ENCODE measurements at places on chromosomes 12 and 14.

- no peak for DNase-seq
Measured at GRCh38 chr14:95548328-95548929, 13.6 kb downstream of the GLRX5 start.

DNA sequence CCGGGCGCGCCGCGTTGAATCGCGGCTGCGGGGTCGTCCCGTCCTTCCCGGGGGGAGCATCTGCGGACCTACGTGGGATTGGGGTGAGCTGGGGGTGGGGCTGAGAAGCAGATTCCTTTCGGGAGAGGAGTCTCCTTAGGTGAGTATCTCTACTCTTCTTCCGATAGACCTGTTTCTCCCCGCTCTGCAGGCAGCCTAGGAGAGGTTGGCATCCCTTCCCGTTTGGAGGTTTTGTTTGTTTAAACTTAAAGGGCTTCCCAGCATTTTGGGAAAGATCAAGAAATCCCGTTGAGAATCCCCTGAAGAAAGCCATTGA lies 411 bp downstream of the TTLL5 start:
- DNase-seq: no peak

DNA sequence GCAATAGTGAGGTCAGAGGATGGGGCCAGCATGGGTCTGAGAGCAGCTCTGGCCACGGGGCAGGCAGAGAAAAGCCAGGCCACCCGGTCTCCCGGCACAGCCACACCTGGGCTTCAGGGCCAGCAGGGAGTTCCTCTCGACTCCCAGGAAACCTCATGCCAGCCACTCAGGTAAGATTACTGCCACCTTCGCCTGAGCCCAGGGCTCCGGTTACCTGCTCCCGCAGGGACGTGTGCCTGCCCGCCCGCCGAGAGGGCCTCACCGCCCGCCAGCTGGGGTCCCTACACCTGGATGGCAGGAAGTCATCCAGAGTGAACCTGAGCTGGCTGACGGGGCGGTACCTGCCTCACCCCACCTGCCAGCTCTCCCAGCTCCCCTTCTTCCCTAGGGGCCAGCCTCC lies 7.3 kb downstream of the JAG2 start:
- no peak for DNase-seq

GRCh38 chr12:121812320-121812871 lies 8.6 kb downstream of the SETD1B start:
- no peak for DNase-seq

GRCh38 chr12:82089369-82090121 lies 268.6 kb downstream of the CCDC59 start:
- no peak for DNase-seq

- DNase-seq: no peak
Measured at GRCh38 chr14:61518403-61518802, 176.9 kb upstream of the HIF1A start.

DNA sequence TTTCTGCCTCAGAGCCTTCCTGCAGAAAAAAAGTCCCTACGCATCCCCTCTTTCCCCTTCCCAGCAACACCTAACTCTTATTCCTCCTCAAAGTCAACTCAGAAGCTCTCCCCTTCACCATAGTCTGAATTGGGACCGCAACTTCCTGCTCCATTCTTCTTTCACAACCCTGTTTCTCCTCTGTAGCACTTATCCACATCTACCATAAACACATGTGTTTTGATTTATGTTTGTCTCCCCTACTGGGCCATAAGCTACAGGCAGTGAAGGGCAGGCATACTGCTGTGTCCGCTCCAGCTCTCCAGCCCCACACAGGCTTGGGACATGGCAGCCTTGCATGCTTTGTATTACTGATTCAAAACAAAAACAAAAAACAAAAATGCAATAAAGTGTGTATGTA lies 5.9 kb downstream of the SDR9C7 start:
- no peak for DNase-seq

DNA sequence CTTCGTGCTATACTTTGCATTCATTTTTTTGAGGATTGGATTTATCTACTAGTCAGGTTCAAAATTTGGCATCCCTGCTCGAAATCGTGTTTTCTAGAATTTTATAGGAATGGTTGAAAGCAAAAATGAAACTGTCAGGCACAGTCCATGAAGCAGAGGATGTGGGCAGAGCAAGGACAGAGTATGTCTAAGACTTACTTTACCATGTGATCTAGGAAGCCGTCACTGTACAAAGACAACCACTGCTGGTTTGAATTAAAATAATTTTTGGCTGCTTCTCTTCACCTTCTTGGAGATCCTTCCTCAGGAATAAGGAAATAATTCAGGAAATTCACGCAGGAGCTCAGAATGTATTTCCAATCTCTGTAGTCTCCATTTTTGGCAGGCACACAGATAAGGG lies 31.6 kb upstream of the SGPP1 start:
- no peak for DNase-seq

DNA sequence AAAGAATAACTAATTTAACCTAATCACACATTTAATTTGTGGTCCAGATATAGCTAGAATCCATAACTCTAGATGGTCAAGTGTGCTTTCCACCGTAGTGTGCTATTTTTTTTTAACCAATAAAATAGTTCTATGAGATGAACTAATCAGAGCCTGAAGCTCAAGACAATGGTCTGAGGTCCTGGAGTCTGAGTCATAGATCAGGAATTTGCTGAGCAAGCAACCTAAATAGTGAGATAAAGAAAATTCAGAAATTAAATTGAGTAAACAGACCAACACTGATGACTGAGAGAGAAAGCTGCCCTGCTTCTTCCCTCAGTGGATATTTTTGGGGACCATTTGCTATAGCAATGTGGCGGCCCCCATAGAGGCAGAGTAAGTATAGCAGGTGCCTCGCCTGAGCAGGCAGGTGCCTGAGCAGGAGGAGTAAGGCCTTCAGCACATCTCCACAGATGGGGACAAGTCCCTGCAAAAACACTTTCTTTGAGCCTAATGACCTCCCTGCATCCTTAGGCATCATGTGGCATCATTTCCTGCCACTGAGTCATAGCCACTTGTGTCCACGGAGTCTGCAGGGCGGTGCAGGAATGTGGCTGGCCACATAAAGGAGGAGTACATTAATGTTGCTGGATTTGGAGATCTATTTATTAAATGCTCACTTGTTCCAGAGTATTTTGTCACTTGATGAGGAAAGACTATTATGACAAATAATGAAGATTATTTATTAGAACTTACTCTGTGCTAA lies 13.9 kb upstream of the CLEC4E start:
- DNase-seq: peak; percentile 11

DNA sequence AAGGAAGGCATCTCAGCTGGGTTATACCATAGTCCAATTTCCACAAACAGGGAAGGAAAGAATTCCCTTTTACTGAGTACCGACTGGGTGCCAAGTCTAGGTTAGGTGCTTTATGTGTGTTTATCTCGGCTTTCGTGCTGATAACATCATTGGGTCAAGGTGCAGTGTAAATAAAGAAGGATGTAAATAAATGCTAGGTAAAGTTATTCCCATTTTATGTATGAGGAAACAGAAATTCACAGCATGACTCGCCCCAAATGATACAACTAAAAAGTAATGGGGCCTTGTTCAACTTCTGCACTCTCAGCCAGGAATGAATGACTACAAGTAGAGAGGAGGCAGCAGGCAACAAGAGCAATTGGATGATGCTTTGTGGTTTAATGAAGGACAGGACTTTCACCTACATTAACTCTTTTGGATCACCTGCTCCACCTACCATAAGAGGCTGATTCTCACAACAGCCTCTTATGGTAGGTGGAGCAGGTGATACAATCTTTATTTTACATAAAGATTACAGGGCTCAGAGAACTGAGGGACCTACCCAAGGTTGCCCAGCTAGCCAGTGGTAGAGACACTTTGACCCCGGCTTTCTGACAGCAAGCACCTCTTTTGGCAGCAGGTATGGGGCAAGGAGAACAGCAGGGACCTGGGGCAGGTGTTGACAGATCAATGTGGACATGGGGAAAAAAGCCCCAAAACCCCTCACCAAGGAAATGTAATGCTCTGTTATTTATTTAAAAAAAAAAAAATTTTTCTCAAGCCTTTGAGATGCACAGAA lies 213.4 kb upstream of the NUDT4 start:
- no peak for DNase-seq

- no peak for DNase-seq
Measured at GRCh38 chr14:42123526-42123925, 516.9 kb downstream of the LRFN5 start.

GRCh38 chr14:105482486-105483110 lies 4.1 kb upstream of the CRIP1 start:
- DNase-seq: no peak
